ENCODE measurements at places on chromosomes 2 and 18.

DNA sequence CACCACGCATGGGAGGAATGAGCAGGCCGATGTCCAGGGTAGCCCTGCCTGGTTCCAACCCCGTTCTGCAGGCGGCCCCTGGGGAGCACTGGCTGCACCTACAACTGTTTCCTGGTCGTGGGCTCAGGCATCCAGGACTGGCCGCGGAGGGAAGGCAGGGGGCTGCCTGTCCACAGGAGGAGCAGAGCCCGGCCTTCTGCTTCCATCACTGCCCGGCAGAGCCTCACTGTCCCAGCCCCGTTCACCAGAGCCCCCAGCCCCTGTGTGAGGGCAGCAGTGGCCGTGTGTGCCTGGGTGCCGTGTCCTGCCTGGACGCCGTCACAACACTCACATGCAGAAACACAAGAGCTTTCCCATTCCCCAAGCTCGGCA lies 56.2 kb downstream of the KCNG2 start:
- DNase-seq = no peak

GRCh38 chr2:100272841-100273329 lies 49.4 kb downstream of the LONRF2 start:
- peak; percentile 41 for DNase-seq

DNA sequence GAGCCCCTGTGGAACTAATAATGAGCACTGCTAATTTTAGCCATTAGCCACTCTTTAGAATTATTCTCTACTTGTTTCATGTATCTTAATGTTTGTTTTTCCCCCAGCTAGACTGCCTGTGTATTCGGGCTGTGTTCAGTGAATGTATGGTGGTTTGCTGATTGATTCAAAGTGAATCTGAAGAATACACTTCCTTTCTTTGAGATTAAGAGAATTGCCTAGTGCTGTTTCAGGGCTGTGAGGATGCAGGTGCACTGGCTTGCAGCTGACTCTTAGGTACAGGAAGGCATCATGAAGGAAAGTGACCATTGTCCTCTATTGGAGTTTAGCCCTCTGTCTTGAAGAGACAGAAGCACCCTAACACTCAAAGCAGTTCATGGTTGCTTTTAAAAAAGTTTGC lies 138.7 kb downstream of the CERS6 start:
- no peak for DNase-seq

DNA sequence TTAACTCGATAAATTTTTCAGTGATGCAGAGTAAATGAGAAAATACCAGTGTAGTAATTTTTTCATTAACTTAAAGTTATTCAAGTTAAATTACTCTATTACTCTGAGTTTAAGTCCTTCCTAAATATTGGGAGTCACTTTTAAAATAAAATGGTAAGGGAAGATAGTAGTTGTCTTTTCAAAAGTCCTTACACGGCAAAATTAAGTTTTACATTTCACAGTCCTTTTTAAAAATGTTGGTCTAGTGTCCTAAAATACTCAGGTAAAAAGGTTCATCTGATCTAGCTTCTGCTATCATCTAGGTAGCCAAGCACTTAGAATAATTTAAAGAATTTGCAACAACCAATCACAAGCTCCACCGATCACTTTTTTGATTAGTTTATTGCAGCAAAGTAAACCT lies 146.9 kb downstream of the MEMO1 start:
- DNase-seq = no peak

DNA sequence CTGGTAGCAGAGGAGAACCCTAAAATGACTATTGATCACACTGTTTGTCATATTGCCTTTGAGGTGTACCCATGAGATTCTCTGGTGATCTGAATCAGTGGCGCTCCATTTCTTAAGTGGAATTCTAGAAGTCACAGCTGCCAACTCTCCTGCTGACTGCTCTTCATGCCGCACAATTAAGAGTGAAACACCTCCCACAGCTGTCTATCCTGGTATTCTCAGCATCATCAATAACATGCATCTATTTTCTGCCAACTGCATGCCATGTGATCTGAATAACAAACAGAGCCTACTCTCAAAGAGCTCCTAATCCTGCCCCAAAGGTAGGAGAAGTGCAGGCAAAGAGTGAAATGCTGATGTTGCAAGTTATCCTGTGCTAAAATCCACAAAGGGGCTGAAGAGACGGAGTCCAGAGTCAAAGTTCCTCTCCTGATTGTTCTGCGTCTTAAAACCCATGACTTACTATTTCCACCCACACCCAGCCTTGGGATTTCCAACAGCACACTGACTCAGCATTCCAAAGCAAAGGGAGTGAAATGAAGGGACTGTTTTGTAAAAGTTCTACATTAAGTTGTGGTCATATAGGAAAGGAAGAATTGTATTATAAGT lies 13.7 kb upstream of the DAPL1 start:
- peak; percentile 92 for DNase-seq

DNA sequence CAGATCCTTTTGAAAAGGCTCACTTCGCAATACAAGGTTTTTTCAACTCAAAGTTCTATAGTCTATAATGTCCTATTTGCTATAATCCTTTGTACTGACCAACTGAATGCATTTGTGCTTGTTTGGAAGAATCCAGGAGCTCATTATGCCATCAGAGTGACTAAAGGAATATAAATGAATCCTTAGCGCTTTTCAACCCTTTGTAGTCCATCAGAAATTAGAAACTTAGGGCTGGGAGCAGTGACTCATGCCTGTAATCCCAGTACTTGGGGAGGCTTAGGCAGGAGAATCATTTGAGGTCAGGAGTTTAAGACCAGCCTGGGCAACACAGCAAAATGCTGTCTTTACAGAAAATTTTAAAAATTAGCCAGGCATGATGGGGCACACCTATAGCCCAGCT lies 330.2 kb upstream of the CHAC2 start:
- peak; percentile 15 for DNase-seq

GRCh38 chr2:17166506-17166905 lies 351.7 kb downstream of the RAD51AP2 start:
- no peak for DNase-seq

- DNase-seq = no peak
Measured at GRCh38 chr2:230872968-230873660, 8.4 kb downstream of the ITM2C start.

- peak; percentile 74 for DNase-seq
Measured at GRCh38 chr2:176931588-176932563, 280.7 kb upstream of the HNRNPA3 start.

- DNase-seq = no peak
Measured at GRCh38 chr2:73766349-73766748, 13.6 kb downstream of the DUSP11 start.

GRCh38 chr2:219081701-219082331 lies 21.1 kb upstream of the IHH start:
- no peak for DNase-seq

GRCh38 chr18:13530879-13531387 lies 195.4 kb downstream of the FAM210A start:
- DNase-seq = peak; percentile 31

- DNase-seq = no peak
Measured at GRCh38 chr2:47079515-47080412, 75.3 kb downstream of the STPG4 start.

- DNase-seq = no peak
Measured at GRCh38 chr2:83003555-83003954, 1455.5 kb downstream of the SUCLG1 start.

DNA sequence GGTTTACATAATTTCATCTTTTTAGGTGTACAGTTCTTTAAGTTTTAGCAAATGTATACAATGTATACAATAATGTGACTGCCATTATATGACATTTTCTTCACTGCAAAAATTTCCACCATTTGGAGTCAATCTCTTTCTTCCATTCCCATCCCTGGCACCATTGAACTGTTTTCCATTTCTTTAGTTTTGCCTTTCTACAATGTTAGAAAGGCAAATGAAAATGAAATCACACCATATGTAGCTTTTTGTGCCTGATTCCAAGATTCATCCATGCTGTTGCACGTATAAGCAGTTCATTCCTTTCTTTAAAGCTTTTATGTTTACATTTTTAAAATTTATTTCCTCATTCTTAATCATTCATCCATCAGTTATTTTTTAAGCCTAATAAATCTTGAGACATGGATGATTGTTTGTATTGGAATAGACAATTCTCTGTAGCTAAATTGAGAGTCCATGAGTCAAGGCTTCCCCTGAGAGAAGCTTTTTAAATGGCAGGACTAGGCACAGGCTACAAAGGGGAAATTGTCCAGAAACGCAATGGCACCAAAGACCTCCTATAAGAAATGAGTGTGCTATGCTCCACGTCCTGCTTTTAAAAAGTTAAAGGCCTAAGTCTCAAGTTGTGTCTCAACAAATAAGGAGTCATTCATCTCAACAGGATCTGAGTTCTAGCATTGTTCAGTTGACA lies 8.7 kb upstream of the COL5A2 start:
- no peak for DNase-seq

DNA sequence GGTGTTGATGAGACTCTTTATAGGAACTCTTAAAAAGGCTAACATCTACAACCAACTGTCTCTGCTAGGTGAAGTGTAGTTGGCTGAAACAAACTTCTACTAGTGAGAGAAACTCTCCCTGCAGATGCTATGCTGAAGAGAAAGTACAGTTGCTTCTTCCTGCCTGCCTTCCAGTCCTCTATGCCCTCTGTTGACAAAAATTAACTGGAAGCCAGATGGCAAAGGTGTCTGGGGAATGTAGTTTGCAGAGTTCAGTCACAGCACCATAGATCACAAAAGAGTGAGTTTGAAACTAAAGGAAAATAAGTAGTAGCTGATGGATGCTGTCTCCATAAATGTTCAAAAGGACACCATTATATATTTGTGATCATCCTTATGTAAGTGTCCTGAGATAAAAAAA lies 958.8 kb upstream of the NRXN1 start:
- DNase-seq = no peak

- DNase-seq = no peak
Measured at GRCh38 chr2:42998721-42999120, 206.3 kb upstream of the HAAO start.

DNA sequence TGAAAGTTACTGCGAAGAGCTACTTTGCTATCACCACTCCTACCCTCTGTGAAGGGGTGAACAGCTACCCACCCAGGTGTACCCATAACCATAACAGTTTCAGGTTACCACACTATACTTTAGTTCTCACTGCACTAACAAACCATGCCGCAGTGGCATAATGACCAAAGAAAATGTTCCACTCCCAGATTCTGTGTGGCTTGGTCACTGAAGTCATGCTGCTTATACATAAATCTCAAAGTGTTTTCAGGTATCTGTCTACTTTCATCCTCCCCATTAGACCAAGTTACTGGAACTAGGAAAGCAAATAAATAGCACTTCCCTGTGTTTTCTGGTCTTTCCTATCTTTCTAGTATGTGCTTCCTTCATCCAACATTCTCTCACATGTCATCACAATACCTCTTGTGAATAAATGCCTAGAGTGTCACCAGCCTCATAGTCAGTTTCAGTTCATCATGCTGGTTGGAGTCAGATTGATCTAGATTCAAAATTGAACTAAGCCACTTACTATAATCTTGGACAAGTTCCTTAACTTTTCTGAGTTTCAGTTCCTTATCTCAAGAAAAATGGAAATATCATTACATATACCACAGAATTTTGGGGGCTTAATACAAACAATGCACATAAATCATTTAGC lies 293.6 kb downstream of the FSIP2 start:
- DNase-seq = no peak

GRCh38 chr2:19649142-19649541 lies 252.6 kb downstream of the TTC32 start:
- DNase-seq = peak; percentile 74

DNA sequence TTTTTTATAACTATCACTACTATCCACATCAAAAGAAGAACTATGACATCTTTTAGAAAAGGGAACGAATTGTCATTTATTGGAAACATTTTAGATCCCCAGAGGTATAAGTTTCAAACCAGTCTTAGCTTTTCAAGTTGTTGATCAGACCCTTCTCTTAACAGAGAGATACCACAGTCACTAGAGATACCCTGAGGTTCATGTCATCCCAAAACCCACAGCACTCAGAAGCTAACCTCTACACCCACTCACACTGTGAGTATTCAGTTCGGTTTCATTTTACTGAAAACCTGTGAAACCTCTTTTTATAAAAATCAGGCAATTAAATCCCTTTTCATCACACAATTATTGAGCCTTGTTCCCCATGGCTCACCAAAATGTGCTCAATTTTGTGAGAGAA lies 156.2 kb downstream of the DTNA start:
- DNase-seq = no peak

- DNase-seq = no peak
Measured at GRCh38 chr2:207165121-207166038, at the start of gene KLF7. Gene KLF7, minus strand, starts transcription at chr2:207165948. Its CDS starts 380 bp downstream, at chr2:207165568.

GRCh38 chr2:47243596-47244323 lies 88.7 kb upstream of the STPG4 start:
- DNase-seq = no peak

- DNase-seq = no peak
Measured at GRCh38 chr2:11753452-11753885, 7.0 kb downstream of the LPIN1 start.

DNA sequence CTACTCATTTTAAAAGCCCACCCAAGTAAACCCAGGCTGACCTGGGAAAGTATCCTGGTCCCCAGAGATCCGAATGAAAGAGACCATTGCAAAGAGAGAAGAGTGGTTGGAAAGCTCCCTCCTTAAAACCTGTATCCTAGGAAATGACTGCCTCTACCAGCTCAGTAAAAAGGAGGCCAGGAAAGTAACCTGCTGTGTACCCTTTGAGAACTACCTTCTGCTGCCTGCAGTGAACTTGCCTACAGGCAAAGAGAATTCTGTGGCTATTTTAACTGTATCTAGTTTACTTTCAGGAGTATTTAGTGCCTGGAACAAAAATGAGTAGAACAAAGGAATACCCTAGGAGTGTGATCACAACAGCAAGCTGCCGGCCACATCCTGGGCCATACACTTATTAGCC lies 641.7 kb upstream of the NRXN1 start:
- no peak for DNase-seq

DNA sequence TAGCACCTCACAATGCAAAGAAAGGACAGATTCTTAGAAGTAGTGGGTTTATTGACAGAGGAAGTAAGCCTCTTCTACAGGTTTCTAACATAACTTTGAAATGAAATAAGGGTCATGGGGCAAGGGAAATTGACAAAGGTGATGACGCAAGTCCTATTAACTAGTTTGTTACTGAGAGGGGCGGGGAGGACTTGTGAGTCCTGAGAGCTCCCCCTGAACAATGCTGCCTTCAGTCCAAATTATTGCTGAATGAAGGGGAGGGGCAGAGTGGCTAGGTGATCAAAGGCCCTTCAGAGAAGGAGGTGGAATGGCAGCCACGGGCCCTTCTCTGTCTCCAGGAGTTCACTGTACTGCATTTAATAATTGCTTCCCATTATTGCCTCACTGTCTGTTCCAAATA lies 390.0 kb downstream of the MEIS1 start:
- DNase-seq = no peak

GRCh38 chr2:172680436-172681068 lies 55.1 kb upstream of the RAPGEF4 start:
- DNase-seq = no peak

DNA sequence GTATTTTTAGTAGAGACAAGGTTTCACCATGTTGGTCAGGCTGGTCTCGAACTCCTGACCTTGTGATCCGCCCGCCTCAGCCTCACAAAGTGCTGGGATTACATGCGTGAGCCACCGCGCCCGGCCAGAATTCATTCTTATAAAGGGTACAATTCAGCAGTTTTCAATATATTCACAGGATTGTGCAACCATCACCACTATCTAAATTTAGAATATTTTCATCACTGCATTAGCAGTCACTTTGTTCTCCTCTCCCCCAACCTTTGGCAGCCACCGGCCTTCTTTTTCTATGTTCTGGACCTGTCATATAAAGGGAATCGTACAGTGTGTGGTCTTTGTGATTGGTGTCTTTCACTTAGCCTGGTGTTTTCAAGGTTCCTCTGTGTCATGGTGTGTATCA lies 40.7 kb downstream of the TCF7L1 start:
- peak; percentile 48 for DNase-seq
